ENCODE measurements at places on chromosomes 2 and 18. TPM values are rescaled to one million over a fixed set of nuclear protein-coding genes. Genes with fewer than 3 reads are reported as not detected.
A peak's percentile ranks its signal among the peaks of the same experiment; 100 is the strongest.

The VWC2L gene
- total RNA-seq: not detected

GRCh38 chr2:628651-629050, 48.6 kb downstream of the TMEM18 start:
- no peak for DNase-seq

DNA sequence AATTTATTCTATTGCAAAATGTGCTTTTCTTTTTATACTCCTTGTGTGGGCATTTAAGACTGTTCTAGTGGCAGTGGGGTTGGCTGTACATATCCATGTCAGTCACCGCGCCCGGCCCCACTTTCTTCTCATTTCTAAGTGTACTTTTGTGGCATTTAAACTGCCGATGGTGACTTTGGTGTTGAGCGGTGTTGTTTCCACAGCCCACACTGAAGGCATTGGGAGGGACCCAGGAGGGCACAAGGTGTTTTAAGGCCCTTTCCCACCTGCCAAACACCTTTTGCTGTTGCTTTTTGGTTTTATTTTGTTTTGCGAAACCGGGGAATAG, 369.7 kb downstream of the MTX2 start:
- no peak for DNase-seq

The RSAD2 gene
- total RNA-seq: 1.6 TPM

The STPG4 gene
- total RNA-seq: not detected

The PRKAG3 gene
- total RNA-seq: not detected

The CHRNA1 gene
- not detected for total RNA-seq

The ANKRD44 gene
- 7.9 TPM for total RNA-seq

- no peak for DNase-seq
Observed at GRCh38 chr2:118738524-118739308, 108.7 kb downstream of the EN1 start.

GRCh38 chr2:199471443-199472057, 13.8 kb upstream of the SATB2 start:
- peak; percentile 74 for DNase-seq

DNA sequence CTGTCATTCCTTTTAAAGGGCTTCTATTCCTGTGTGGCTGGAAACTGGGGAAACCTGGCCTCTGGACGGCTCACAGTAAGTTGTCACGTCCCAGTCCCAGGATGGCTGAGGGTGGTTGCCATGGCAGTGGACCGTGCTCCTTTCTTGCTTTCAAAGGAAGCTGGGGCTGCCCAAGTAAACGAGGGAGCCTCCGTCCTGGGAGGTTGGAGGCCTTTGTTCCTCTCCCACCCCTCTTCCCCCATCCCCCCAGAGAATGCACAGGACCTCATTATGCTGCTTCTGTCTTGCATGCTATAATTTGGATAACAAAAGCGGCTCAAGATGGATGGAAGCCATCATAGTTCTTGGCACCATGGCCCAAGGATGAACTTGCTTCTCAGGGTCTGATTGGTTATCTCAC, 325.5 kb upstream of the HS6ST1 start:
- peak; percentile 28 for DNase-seq

The MC2R gene
- total RNA-seq: not detected

- no peak for DNase-seq
Observed at GRCh38 chr2:63950414-63950813, 68.8 kb downstream of the VPS54 start.

The GPAT2 gene
- 1.3 TPM for total RNA-seq
